ENCODE measurements at places on chromosomes 6 and 20.

DNA sequence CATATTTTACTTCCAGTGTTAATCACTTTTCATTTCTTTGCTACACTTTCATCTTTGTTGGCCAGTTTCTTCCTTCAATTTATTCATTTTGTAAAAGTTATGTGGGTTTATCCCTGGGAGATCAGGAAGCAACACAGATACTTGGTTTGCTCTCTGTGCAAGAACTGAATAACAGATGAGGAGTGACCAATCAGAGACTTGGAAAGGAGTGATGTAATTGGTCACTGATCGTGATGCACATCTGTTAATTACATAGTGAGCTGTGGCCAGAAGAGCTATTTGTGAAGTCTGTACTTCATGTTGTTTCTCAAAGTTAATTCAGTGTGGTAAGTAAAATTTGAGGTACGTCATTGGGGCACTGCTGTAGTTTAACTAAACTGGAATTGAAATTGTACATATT, 21.3 kb downstream of the ANKRD6 start:
- no peak for DNase-seq

DNA sequence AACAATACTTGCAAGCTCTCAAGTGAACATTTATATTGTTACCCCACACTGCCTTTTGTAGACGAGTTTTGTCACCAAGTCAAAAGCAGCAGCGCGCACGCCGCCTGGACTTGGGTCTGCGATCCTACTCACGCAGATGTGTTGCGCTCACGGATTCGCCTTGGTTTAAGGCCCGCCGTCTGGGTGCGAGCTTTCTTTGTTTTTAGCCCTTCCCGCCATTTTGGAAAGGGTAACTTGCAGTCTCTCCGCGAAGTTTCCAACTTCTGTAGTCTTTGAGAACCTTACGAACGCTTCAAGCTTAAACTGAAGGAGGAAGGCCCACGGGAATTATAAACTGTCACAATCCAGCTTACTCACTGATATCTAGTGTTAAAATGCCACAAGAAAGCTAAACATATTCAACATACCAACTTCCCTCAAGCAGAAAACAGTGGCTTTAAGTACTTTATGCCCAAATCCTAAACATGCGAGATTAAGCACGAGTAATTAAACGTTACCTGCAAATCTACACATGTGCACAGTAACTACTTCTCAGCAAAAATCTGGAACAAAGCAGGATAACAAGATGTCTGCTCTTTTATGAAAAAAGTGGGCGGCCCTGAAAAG, 80.4 kb upstream of the BTN3A2 start:
- DNase-seq: peak; percentile 31

DNA sequence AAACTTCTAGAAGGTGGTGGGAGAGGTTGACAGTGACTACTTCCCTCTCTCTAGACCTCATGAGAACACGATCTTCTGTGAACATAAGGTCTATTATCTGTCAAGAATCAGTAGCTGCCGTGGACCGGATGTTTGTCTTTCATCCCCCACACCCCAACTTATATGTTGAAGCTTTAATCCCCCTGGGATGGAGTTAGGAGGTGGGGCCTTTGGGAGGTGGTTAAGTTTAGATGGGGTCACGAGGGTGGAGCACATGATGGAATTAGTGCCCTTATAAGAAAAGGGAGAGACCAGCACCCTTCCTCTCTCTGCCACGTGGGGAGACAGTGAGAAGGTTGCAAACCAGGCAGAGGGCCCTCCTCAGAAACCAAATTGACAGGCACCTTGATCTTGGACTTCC, 409.1 kb downstream of the QKI start:
- no peak for DNase-seq

- no peak for DNase-seq
These were observed 32.3 kb upstream of the EPB41L1 start for GRCh38 chr20:36121981-36122930.

- no peak for DNase-seq
These were observed 183.2 kb upstream of the MYLIP start for GRCh38 chr6:15945593-15946159.

DNA sequence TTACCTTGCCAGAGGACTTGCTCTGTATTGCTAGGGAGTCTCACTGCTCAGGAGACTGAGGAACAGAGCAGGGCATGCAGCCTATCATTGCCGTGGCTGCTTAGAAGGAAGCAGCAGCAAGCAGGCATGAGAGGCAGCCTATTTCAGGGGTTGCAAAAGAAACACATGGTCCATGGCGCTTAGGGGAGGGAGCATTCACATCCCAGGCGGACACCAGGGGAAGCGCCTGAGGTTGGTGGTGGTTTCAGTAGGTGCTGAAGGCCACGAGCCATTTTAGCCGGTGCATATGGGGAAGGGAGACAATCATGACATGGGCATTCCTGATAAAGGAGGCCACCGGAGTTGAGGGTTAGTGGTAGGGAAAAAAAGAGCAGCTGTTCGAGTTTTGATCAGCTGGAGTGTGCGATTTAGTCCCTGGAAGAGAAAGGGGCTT, 20.9 kb downstream of the FARS2 start:
- no peak for DNase-seq

DNA sequence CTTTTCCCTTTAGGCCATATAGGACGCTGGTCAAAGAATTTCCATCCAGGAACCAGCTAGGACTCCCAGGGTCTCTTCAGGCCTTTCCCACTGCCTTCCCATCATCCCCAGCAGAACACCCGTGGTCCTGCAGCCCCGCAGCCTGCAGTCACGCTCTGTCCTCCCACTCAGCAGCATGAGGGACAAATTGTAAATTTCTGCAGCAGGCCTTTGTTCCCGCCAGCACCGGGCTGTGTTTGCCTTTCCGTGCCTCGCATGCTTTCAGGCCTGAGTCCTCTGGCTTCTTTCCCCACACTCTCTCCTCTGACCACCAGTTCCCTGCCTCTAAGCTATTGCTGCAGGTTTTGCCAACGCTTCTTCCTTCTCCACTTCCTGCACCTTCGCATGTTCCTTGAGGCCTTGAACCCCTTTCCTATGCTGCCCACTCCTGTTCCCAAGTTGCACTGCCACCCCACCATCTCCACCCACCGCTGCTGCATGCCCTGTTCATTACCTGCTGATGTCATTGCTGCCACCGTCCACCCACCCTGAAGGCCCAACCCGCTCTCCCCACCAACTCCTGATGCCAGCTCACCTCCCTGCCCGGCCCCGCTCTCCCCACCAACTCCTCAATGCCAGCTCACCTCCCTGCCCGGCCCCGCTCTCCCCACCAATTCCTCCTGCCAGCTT, 49.8 kb downstream of the RNASET2 start:
- DNase-seq: no peak

- no peak for DNase-seq
These were observed 28.3 kb upstream of the LOC128125822 start for GRCh38 chr6:63543982-63544381.

GRCh38 chr6:126672649-126673048, 332.7 kb downstream of the CENPW start:
- DNase-seq: no peak

- peak; percentile 12 for DNase-seq
These were observed 7.1 kb upstream of the DST start for GRCh38 chr6:56649782-56650181.

DNA sequence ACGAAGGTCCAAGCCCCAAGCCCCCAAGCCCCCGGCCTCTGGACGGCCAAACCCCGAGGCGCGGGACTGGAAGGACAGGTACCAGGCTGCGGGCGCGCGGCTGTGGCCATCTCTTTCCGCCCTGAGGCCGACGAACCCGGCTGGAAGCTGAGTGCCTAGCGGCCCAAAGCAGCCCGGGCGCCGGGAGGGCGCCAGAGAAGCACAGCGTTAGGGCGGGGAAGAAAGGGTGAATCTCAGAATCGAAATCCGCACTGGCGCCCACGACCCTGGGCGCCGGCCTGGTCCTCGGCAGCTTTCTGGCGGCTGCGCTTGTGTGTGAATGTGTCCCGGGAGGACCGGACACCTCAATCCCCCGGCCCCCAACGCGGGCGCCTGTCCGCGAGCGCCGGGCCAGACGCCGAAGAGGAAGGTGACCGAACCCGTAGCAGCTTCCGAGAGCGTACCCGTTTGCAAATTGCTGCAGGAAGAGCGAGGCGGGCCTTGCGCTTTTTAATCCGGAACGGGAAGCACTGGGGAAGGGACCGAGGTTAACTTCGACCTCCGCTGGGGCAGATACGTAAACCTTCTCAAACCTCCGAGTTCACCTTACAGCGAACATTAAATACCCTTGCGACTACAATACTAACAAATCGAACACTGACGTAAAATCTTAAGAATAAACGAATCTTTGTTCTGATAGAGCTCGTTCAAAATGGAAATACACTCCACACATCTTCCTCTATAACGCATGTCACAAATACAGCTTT, 2.9 kb downstream of the NRN1 start:
- DNase-seq: peak; percentile 20

GRCh38 chr20:52291109-52291508, 99.5 kb upstream of the ZFP64 start:
- DNase-seq: no peak

- peak; percentile 43 for DNase-seq
These were observed 112.8 kb upstream of the JARID2 start for GRCh38 chr6:15132854-15133670.
